T follicular helper cell (primary cell): ENCODE measurements at places on chromosomes 5 and 9.

- DNase-seq = peak; percentile 25
These were observed 734 bp downstream of the SKP1 start for GRCh38 chr5:134175921-134176510.

DNA sequence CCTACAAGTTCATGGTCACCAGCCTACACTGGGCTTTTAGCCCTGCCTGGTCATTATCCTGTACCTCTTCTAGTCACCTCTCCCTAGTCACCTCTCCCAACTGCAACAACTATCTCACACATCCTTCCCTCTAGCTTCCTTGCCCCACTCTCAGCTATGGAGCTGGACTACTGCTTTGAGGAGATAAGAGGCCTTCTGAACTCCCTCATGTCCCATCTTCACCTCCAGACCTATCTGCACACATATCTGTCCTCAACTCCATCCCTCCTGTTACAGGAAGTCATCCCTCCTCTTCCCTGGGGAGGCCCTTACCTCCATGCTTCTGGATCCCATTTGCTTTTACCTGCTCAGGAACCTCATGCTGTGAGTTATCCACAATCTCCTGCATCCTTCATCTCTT is 5.7 kb downstream of the RPP25L start:
- DNase-seq = no peak

DNA sequence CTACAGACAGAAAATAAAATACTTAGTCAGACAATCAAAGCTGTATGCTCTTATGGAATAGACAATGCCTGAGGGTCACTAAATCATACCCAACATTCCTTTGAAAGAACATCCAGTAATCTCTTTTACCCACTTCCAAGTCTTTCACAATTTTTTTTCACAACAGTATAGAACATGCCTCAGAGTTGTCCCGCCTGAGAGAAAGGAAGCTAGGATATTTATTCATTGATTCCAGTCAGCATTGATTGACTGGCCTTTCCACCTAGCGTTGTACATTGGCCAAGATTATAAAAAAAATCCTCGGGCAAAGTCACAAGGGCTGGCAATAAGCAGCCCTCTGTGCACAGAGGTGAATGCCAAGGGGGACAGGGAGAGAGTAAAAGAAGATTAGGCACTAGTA is 318.1 kb upstream of the PIK3R1 start:
- no peak for DNase-seq

DNA sequence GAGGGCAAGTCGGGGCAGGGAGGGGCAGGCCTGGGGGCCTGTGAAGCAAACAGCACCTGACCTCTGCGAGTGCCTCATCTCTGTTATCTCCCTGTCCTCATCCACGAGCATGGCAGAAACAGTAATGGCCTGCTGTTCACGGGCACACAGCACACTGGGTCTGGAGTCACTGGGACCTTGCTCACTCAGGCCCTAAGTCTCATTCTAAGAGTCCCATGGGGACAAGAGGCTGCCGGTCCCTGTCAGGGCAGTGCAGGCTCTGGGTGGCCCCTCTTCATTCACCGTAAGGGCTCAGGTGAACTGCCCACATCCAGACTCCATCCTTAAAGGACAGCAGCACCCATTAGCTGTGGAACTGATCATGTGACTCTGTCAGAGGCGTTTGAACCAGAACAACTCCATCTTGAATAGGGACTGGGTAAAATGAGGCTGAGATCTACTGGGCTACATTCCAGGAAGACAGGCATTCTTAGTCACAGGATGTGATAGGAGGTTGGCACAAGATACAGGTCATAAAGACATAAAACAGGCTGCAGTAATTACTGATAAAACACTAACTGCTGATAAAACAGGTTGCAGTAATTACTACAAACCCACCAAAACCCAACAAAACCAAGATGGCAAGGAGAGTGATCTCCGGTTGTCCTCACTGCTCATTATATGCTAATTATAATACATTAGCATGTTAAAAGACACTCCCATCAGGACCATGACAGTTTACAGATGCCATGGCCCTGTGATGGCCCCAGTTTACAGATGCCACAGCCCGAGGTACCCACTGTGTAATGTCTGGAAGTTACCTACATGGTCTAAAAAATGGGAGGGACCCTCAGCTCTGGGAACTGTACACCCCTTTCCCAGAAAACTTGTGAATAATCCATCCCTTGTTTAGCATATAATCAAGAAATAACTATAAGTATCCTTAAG is 28.7 kb downstream of the BICD2 start:
- DNase-seq = no peak

DNA sequence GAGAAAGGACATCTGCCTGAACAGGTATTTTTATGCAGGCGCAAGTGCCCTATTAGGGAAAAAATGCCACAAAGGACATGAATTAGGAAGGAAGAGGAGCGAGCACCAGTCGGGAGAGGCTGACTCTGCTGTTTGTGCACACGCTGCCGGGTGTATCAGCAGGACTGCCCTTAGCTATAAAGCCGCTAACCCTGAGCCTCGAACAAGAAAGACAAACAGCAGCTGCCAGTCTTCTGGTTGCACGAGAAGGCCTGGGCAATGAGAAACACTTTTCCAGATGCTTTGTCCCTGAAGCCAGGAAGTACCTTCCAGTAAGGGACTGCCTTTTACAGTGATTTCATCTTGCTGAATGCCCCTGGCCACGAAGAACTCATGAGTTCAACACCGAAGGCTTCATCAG is 12.6 kb downstream of the QSOX2 start:
- no peak for DNase-seq

GRCh38 chr9:5626727-5627634 is 1.9 kb upstream of the RIC1 start:
- peak; percentile 33 for DNase-seq

DNA sequence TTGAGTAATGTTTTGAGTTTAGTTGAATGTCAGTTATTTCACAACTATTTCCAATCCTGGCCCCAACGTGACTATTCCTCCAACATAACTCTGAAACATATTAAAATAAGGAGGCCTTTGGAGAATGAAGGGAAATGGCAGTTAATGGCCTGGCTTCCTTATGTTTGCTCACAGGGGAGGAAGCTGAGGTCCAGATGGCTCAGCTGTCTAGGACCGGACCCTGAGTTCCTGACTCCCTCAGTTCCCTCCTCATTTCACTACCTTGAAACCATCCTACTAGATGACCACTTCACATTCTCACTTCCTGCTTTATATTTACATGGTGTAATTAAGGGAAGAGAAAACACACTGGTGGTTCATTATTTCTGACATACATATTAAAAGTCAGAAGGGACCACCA is 6.6 kb downstream of the OTULINL start:
- no peak for DNase-seq

- peak; percentile 7 for DNase-seq
These were observed 194.6 kb downstream of the OLFM1 start for GRCh38 chr9:135281791-135282737.

- no peak for DNase-seq
These were observed 38.1 kb upstream of the SMARCA2 start for GRCh38 chr9:1977026-1977425.

GRCh38 chr5:97067296-97067850 is 75.0 kb downstream of the LIX1 start:
- no peak for DNase-seq
